ENCODE measurements at places on chromosomes 7 and 10.

DNA sequence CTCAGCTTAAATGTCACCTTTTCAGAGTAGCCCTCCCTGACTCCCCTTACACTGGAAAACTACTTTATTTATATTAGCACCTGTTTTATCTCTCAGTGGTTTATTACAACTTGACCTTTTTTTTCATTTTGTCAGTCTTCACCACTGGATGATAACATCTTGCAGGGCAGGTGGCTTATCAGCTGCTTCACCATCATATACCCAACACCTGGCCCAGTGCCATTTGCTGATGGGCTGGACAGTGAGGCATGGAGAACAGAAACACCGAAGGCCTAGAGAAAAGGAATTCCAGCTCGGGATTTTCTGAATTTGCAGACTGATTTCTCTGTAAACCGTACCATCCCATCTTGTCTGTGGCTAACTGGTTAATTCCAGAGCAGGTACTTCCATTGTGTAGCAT, 48.5 kb downstream of the SORCS3 start:
- DNase-seq, result no peak

- no peak for DNase-seq
These were observed 142.1 kb downstream of the PHTF2 start for GRCh38 chr7:77940647-77941046.

DNA sequence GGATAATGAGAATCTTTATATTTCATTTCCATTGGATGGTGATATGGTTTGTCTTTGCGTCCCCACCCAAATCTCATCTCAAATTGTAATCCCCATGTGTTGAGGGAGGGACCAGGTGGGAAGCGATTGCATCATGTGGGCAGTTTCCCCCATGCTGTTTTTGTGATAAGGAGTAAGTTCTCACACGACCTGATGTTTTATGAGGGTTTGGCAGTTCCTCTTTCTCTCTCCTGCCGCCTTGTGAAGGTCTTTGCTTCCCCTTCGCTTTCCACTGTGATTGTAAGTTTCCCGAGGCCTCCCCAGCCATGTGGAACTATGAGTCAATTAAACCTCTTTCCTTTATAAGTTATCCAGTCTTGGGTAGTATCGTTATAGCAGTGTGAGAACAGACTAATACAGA, 59.4 kb downstream of the MTPN start:
- DNase-seq, result no peak

DNA sequence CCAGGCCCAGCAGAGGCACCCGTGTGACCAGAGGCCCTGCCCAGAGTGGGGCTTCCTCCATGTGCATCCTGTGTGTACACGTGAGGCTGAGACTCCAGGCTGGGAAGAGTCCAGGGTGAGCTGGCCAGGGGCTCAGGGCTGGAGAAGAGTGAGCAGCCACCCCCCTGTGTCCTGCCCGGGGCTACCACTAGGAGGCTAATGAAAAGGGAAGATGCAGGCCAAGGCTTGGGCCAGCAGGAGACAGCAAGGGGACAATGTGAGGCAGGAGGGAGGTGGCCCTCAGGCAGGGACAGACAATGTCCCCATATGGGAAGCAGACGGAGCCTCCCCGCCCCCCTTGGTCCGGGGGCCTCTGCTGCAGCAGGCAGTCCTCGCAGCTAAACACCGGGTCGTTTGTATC, 102.0 kb downstream of the HIF1AN start:
- DNase-seq, result no peak

- DNase-seq, result no peak
These were observed 23.3 kb downstream of the AVL9 start for GRCh38 chr7:32518534-32519140.

DNA sequence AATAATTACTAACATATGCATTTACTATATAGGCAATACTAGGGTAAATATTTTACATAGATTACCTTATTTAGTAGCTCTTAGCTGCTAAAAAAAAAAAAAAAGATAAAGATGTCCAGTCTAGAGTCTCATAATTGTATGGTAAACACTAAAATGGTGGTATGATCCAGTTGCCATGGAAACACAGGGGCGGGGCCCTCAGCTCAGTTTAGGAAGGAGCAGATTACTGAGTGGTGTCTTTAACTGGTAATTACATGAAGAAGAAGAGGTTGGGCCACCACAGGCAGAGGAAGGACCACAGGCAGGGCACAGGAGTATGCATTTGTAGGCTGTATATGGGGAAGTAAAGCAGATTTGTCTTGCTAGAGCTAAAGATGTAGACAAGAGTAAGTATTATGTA, 43.7 kb downstream of the ITGB8 start:
- no peak for DNase-seq

- DNase-seq, result no peak
These were observed 30.4 kb downstream of the LRRC4 start for GRCh38 chr7:128000854-128001265.

- DNase-seq, result no peak
These were observed 117.4 kb downstream of the RAB18 start for GRCh38 chr10:27621461-27621860.

DNA sequence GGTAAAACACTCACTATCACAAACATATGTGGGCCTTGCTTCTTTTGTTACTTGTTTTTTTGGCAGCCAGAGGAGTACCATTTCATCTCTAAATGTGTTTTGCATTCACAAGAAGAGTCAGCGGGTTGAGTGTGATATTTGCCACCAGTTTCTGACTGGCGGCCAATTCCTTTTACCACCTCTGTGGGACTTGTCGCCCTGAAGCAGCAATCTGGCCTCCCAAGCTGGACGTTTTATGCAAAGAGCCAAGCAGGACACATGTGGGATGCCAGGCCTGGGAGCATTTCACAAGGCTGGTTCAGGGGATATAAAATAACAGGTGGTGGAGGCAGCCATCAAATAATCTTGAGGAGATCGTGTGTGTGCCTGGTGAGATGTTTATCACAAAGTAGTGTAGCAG, 61.8 kb upstream of the TRIL start:
- no peak for DNase-seq

DNA sequence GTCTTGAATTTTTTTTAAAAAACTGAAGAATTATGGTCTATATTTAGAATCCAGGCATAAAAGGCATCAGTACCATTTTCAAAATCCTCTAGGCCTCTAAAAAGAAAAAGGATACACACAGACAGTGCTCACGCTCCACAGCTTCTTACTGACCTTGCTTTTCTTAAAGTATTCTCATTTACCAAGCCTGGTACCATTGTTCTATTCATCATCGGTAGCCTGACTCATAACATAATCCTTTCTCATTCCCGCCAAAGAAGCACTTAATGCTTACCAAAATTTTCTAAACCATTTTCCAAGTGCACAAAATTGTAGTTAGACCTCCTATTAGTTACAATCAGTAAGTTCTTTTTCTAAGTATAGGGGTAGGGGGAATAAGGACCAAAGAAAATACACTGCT, 54.6 kb downstream of the ATE1 start:
- no peak for DNase-seq

DNA sequence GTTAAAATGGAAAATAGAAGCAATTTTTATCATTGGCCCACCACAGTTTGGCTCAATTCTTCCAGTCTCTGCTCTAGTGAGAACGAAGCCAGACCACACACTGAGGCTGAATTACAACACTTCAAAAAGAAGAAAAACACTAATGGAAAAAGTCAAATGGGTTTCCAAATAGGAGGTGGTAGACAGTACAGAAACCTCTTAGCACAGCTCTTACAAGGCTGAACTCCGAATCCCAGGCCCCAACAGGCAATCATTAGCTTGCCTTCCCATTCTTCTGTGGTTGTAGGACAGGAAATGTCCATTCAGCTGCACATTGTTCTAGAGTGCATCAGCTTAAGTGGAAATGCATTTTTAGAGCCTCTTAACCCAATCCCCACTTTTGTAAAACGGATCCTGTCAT, 115.1 kb upstream of the MEOX2 start:
- no peak for DNase-seq

DNA sequence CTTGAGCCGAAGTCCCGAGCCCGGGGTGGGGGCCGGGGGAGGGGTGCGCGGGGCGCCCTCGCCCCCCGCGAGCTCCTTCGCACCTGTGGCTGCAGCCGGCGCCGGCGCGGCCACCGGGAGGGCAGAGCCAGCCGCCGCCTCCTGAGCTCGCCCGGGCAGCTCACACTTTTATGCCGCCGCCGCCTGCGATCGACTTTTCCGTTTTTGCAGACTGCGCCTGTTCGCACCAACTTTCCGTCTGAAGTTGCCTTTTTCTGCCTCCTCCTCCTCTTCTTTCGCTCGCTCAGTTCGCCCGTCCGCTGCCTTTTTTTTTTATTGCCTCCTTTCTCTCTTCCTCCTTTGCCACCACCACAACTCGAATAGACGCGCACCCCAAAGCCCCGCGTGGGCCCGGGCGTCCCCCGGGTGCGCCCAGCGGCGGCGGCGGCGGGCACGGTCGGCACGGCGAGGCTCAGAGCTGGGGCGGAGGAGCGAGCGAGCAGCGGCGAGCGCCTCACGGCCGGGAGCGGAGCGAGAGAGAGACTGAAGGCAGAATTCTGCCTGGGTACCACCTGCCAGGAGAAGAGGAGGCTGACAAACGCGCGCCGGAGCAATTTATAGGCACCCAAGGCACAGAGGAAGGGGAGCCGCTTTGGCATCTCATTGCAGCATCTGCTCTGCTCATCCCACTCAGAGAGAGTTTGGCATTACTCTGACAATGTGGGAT, at the start of gene C1QL3:
TSS of gene C1QL3 (minus strand) at position 569 of the 706 bp plus-strand sequence. CDS start 814 bp downstream, outside the sequence.
- peak; percentile 16 for DNase-seq

GRCh38 chr10:63137306-63137705, 4.2 kb downstream of the NRBF2 start:
- no peak for DNase-seq

DNA sequence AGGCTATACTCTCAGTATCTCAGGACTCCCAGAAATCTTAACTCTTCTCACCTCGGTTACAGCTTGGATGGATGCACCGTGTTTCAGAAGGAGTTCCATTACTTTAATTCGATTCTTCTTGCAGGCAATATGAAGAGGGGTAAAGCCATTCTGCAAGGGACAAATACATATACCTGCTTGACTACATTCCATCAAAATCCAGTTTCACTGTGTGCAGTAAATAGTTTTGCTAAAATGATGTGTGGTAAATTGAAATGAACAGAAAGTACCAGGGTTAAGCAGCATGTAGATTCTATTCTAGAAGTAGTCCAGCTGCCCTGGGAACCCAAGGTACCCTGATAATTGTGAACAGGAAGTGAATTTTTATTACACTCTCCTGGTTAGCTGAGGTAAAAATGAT, 183.9 kb downstream of the ANK3 start:
- no peak for DNase-seq

GRCh38 chr7:40761762-40762560, 627.2 kb downstream of the SUGCT start:
- no peak for DNase-seq

- no peak for DNase-seq
These were observed 43.7 kb upstream of the DNAAF5 start for GRCh38 chr7:682810-683209.

DNA sequence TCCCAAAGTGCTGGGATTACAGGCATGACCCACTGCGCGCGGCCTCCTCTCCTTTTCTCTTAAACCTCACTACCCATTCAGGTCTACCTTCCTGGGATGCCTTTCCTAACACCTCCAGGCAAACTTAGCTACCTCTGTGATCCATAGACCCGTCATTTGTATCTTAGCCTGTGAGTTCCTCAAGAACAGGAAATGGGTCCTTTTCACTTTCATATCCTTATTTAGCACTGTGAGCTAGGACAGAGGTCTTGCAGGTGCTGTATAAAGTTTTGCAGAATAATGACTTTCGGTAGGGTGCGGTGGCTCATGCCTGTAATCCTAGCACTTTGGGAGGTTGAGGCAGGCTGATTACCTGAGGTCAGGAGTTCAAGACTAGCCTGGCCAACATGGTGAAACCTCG, 215.7 kb downstream of the RELN start:
- no peak for DNase-seq

DNA sequence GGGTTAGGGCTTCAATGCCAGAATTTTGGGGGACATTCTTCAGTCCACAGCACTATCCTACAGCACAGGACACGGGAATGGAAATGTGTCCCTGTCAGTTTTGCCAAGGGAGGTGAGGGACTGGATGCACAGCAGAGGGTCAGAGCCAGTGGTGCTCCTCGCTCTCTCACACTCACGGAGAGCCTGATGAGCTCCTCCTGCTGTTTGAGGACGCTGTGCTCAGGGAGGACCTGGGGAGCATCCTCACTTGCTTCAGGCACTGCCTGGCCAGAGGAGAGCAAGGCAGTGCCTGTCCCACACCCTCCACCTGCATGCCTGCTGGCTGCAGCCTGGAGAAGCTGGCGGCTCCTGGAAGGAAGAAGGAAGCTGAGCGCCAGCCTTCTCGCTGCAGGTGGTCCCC, 58.6 kb downstream of the RAMP3 start:
- DNase-seq, result no peak

- no peak for DNase-seq
These were observed 554.4 kb upstream of the SORCS1 start for GRCh38 chr10:107718864-107719263.

- no peak for DNase-seq
These were observed 39.3 kb downstream of the VSTM2A start for GRCh38 chr7:54581511-54581910.

GRCh38 chr10:114714281-114714741, 56.2 kb upstream of the ABLIM1 start:
- DNase-seq, result no peak

- no peak for DNase-seq
These were observed 91.7 kb downstream of the CFAP58 start for GRCh38 chr10:104445359-104445758.

DNA sequence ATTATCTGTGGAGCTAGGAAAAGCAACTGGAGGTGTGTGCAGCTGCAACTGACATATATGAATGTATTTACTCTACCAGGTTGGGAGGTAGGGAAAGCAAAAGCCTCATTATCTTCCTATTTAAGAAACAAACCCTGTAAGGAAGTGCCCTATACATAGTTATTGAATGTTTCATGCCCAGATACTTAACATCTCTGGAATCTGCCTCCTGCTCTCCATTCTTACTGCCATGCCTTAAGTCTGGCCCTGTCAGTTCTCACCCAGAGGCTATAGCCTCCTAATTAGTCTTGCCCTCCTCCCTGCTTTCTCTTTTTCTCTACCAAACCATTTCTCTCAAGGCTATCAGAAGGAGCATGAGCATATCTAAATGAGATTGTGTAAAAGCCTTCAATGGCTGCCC, 542.6 kb upstream of the LRRN3 start:
- DNase-seq, result no peak

GRCh38 chr7:2106924-2107323, 125.8 kb downstream of the MAD1L1 start:
- no peak for DNase-seq

DNA sequence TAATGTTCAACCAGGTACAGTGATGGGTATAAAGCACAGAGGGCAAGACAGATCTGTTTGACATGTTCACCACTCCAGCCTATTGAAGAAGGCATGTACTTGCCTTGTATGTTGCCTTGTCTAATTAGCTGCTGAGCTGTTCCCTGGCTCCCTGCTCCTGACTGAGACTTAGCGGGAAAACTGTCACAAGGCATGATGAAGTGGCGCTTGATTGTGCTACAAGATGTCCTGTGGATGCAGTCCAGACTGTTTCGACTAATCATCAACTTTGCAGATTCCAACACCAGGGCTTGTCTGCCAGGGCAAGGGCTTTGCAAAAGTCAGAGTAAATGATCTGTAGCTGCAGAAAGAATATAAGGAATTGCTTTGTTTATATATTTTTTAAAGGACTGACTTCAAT, 136.2 kb upstream of the NRBF2 start:
- DNase-seq, result no peak
